ENCODE measurements at places on chromosomes 2 and 18.
A peak's percentile ranks its signal among the peaks of the same experiment; 100 is the strongest.

GRCh38 chr18:67133669-67134068 lies 382.9 kb downstream of the DSEL start:
- no peak for DNase-seq

- DNase-seq = no peak
Observed at GRCh38 chr2:106975641-106976040, 89.7 kb upstream of the ST6GAL2 start.

DNA sequence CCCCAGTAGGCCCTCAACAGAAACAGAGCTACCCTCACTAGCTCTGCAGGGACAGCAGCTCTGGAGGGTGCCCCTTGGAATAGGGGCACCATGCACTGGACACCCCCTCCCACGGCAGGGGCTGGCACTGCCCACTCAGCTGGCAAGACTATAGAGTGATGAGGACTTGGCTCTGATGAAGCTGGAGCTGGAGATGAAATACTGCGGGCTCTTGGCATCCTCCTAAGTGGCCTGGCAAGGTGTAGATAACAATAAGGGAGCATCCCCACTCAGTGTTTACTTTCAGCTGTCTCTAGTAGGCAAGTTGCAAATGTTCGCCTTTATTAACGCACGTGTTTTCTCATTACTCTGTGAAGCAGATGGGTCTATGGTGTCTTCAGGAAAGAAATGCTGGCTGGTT lies 92.7 kb downstream of the PDCL3 start:
- peak; percentile 18 for DNase-seq

GRCh38 chr2:34664266-34664665 lies 1065.2 kb upstream of the FAM98A start:
- no peak for DNase-seq

DNA sequence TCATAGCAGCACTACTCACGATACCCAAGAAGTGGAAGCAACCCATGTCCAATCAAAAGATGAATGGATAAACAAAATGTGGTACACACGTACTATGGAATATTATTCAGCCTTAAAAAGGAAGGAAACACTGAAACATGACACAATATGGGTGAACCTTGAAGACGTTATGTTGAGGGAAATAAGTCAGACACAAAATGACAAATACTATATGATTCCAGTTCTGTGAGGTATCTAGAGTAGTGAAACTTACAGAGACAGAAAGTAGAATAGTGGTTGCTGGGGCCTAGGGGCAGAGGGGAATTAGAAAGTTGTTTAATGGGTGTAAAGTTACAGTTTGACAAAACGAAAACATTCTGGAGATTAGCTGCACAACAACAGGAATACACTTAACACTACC lies 24.7 kb downstream of the TLK1 start:
- no peak for DNase-seq

DNA sequence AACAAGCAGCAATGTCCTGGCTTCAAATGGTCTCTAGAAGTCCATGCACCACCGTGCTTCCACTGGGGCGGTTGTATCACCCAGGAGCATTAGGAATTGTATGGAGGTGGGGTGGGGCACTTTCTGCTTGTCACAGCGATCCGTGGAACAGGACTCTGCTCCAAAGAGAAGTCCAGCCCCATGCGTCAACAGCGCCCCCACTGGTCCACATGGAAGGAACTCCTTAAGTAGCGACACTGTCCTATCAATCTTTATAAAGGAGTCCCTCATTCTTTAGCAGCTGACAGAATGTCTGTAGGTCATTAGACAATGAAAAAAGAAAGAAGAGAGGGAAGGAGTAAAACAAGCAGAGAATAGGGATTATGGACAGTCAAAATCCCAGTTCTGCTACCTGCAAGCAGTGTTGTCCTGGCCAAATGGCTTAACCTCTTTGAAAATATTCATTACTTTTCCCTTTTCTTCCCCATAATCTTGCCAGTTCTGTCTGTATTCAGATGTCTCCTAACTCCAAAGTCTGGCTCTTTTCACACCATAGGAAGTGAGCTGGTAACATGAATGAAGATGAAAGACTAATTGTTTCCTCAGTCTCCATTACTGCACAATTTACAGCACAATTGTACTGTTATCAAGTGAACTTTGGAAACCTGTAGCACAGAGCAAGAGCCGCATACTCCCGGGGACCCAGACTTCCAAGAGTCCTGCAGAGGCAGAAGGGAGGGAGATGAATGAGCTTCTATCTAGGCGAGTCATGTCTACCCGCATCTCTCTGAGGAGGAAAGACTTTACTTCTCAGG lies 9.9 kb downstream of the NFE2L2 start:
- peak; percentile 85 for DNase-seq

- DNase-seq = no peak
Observed at GRCh38 chr2:157725846-157726245, 97.2 kb upstream of the ACVR1C start.

DNA sequence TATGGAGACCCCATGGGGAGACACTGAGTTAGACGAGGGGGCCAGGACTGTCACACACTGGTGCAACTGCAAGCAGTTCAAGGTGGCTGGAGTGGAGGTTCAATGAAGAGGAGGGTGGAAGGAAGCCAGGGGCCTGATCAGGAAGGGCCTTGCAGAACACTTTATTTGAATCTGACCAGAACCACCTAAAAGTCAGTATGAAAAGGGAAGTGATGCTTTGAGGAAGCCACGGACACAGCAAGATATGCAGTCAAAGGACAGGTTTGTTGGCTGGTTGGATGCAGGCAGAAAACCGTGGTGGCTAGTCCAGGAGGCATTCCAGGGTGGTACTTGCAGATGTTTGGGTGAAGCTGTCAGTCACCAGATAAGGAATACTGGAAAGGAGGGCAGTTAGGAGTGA lies 3.5 kb upstream of the FAM124B start:
- DNase-seq = no peak

- no peak for DNase-seq
Observed at GRCh38 chr18:2912357-2913299, 65.8 kb downstream of the EMILIN2 start.

- peak; percentile 62 for DNase-seq
Observed at GRCh38 chr2:74515981-74516633, 1.9 kb downstream of the TLX2 start.

- peak; percentile 33 for DNase-seq
Observed at GRCh38 chr2:37809525-37809924, 115.6 kb upstream of the RMDN2 start.

- DNase-seq = no peak
Observed at GRCh38 chr18:22800551-22800951, 132.6 kb upstream of the RBBP8 start.

DNA sequence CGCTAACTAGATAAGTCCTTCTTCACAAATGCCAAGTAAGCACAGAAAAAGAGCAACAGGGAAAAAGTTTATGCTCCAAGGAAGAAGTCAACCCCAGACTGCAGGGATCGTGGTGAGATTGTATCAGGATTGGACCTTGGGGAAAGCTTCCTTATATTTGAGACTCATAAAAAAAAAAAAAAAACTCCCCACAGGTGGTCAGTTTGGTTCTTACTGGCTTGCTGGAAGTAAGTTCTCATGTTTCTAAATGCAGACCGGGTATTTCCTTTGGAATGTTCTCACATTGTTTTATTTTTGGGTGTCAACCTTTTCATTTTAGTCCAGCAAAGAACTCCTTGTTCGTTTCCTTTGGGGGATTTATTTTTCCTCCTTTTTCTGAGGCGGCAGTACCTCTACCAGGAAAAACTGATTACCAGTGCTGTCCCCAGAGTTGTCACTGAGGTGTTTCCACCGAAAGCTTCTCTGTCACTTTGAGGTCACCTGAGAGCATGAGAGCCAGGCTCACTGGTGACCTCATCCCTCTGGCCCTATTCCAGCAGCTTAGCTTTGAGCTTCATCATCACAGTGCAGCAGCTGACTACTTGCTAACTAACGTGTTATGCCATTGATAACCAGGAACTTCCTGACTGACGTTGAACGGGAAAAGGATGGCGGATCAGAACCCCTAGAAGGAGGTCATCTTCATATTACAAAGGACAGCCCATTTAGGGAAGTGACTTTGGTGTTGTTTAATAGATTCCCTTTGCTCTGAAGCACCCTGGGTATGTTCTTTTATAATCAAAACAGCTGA lies 16.8 kb upstream of the ATP8B1 start:
- peak; percentile 93 for DNase-seq

GRCh38 chr2:1701020-1701419 lies 43.3 kb downstream of the PXDN start:
- DNase-seq = no peak

- no peak for DNase-seq
Observed at GRCh38 chr2:161901460-161901859, 172.6 kb downstream of the DPP4 start.

GRCh38 chr18:38635709-38636430 lies 1070.3 kb upstream of the CELF4 start:
- DNase-seq = peak; percentile 58

DNA sequence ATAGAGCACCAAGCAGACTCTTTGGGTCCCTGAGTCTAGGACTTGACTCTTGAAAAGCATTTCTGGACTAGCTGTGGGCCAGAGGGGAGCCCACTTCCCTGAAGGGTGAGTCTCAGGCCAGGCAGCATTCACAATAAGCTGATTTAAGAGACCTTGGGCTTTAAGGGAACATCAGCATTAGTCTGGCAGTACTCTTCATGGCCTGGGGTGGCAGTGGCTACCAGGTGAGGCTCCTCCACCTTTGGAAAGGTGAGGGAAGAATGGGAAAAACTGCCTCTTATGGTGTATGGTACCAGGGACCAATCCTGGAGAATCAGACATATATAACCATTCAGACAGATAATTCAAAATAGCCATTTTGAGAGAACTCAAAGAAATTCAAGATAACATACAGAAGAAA lies 599.9 kb upstream of the POU3F3 start:
- DNase-seq = no peak

DNA sequence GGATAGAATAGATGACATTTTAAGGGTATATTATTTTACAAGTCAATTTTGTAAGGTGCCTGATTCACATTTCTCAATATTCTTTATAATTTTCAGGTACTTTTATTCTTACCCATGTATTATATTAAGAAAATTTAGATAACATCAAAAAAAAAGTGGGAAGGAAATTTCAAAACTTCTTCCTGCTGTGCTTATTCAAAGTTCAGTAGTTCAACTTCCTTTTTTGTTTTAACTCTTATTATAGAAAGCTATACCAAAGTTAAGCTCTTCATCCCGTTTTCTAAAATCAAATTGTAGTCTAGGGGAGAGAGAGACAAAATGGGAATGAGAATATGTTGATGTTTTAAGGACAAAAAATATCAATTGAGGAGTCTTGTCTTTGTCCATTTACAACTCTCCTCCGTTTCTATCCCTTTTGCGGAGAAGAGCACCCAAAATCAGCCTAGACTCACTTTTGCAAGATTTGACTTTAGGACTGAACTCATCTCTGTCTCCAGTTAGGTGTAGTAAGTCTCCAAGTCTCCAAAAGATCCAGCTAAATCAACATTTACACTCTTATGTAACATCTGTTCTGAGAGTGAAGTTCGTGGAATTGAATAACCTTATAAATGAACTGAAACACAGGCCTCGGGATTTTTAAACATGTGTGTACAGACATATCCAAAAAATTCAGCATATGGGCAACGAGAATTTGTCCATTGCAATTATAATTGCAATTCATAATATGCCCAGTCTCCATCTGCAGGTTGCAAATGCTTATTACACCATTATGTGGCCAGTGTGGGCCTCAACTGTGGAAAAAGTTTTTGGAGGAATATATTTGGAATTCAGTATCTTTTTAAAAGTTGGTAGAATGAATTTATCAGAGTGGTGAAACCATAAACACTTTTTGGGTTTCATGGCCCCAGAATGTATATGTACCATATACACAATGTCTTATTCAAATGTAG lies 23.9 kb downstream of the FAM124B start:
- DNase-seq = no peak

GRCh38 chr2:128290356-128290755 lies 28.3 kb downstream of the HS6ST1 start:
- DNase-seq = no peak

DNA sequence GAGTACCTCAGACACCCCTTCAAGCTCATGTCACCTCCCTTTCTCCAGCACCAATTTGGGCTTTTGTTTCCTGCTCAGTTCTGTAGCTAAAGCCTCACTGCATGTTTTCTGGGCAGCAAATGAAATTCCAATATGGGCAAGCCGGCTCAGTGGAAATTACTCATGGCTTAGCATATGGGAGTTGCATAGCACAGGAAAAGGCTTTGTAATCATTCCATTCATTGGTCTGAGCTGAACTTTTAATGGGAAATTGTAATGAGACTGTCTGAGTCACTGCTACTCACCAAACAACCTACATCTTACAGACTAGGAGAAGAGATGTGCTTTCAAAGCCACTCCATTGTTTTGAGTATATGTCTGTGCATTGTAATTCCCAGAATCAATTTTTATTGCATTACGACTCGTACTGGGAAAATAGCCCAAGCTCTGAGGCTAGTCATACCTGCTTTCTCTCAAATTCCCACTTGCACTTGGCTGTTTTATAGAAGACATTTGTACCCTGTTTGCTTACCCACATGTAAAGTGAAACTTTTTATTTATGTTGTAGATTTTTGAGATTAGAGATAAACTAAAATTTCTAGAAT lies 139.5 kb upstream of the LRATD1 start:
- DNase-seq = peak; percentile 24

DNA sequence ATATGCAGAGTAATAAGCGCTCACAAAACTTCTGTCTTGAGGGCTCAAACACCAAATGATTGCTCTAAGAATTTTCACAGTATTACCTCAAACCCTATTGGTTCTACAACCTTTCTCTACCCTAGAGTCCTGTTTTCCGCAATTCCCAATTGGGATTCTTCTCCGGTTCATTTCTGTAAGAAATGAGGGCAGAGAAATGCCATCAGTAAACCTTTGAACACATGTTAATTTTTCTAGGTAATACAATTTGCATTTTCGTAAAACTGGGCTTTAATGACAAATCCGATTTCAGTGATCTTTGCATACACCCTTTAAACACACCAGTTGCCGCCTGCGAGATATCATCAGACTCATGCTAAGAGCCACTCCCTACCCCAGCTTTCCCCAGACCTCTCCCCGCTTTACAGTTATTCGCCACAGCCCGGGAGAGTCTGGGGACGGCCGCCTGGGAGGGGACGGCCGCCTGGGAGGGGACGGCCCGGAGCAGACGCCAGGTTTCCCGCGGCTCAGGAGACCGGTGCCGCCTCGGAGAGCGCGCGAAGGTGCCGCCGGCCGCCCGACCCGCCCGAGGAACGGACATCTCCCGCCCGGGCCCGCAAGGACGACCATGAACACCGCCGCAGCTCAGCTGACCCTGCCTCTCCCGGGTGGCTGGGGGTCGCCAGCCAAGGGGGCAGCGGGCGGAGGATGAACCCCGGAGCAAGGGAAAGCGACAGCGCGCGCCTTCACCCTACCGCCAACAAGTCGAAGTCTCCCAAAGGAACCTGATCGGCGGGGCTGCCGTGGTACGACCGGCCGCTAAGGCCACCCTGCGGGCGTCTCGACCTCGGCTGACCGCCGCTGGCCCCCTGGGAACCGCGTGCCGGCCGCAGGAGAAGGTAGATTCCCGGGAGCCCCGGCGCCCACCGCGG lies 463 bp downstream of the SMC6 start:
- DNase-seq = peak; percentile 81

GRCh38 chr18:1914489-1914888 lies 656.8 kb downstream of the METTL4 start:
- no peak for DNase-seq

DNA sequence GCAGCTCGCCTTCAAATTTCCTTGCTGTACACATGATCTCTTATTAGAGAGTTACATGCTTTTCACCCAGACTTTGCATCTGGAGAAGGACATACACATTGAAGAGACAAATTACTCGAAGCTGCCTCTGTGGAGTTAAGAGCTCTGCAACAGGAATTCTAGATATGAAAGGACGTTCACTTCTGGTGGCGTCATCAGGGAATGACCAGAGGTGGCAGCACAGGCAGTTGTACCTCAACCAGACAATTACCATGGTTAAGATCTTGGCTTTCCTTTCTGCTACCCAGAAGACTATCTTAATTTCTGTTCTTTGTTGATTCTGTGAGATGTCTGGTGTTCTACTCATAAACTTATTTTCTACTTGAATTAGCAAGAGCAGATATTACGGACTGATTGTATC lies 39.1 kb upstream of the MC4R start:
- DNase-seq = no peak
